ENCODE measurements at places on chromosomes 12 and 14.

DNA sequence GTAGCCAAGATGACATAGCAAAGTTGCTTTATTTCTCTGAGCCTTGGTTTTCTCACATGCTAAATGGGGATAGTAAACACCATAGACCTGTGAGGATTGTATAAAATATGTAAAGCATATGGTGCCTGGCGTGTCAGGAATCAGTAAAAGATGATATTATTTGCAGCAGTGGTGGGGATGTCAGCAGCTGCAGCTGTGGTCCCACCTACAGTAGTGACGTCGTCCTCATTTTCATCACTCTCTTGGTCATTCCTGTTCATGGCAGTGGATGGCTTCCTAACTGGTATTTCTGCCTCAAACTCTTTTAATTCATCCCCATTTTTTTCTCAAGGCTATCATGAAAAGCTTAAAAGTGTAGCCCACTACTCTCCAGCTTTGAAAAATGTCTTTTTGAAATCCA is 12.1 kb downstream of the BMAL2 start:
- no peaks in the 10 kb centered on the region for H3K27me3 ChIP-seq
- H3K36me3 ChIP-seq: no peaks in the 10 kb centered on the region
- H3K27ac ChIP-seq: no peak overlapping the region
- DNase-seq: no peak
- H3K4me3 ChIP-seq: no peak overlapping the region
- no peaks in the 10 kb centered on the region for H3K4me1 ChIP-seq

DNA sequence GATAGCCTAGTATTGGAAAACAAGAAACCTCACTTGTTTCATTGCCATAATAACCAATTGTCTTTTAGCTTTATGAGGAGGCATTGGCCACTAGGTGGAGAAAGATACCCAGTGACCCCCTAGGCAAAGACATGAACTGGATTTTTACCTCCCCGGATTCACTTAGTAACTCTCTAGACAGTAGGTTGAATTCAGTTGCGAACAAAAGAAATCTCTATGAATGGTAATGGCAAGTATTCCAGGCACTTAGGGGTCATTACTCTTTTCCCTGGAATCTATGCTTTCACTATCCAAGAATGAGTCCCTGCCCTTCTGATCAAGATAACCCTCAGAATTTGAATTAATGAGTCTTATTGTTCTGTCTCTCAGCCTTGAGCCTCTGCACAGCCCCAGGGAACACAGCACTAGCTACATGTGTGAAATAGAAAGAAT is 29.5 kb upstream of the RHOJ start:
- no peaks in the 10 kb centered on the region for H3K4me1 ChIP-seq
- no peaks in the 10 kb centered on the region for H3K27me3 ChIP-seq
- no peak overlapping the region for H3K27ac ChIP-seq
- H3K4me3 ChIP-seq: no peak overlapping the region
- DNase-seq: no peak

- no peak overlapping the region for H3K27ac ChIP-seq
- peaks cover 52% of the 10 kb centered on the region for H3K4me1 ChIP-seq
- no peak overlapping the region for H3K4me3 ChIP-seq
Observed at GRCh38 chr14:50524731-50525515, 7.4 kb downstream of the MAP4K5 start.

DNA sequence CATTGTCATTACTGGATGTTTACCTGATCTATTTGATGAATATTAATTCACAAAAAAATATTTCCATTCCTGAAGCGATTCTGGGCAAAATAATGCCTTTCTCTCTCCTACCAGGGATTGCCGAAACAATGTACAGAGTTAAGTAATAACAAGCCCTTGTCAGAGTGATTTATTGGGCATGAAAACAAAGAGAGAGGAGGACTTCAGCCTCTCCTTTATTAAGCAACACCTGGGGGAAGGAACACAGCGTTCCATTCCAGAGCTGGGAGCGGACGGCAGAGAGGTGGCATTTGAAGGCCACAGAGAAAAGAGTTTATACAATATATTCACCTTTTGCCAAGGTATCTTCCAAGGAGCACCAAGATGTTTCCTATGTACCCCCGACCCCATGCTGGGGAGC is 165.8 kb downstream of the KSR2 start:
- H3K27me3 ChIP-seq: no peaks in the 10 kb centered on the region
- H3K4me3 ChIP-seq: no peak overlapping the region
- no peak for DNase-seq

DNA sequence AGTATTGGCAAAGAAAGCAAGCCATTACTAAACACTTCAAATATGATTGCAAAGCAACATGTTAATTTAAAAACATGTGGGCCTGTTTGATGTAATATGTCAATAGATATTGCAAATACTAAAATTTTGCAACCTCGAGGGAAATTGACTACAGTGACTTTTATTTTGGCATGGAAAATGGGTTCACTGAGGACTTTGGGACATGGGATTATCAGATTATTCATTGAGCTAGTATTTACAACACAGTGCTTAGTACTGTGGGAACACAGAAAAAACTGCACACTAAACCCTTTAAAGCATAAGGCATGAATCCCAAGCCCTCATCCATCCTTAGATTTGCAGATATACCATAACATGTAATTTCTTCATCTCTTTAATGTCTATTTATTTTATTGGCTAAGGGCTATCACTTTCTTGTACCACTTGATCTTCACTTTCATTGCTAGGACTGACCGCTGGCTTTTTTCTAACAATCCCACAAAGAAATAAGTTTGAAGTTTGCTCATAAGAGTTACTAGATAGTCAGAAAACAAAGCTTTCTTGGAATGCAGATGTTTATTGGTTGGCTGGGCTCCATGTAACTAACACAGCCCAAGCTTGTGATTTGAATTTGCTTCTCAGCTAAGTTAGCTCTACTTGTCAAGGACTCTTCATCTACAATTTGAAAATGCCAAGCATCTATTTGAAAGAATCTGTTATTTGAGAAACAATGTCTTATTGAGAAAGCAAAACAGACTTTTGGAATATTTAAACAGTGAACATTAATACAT is 48.7 kb downstream of the PPFIBP1 start:
- H3K27ac ChIP-seq: no peak overlapping the region
- H3K4me1 ChIP-seq: no peaks in the 10 kb centered on the region
- no peak overlapping the region for H3K4me3 ChIP-seq
- DNase-seq: no peak

Measured in CD8-positive, alpha-beta memory T cell (primary cell).